Activated T-cell treated with anti-CD3 and anti-CD28 coated beads for 48 hours (primary cell): ENCODE measurements at places on chromosomes 2 and 18.

DNA sequence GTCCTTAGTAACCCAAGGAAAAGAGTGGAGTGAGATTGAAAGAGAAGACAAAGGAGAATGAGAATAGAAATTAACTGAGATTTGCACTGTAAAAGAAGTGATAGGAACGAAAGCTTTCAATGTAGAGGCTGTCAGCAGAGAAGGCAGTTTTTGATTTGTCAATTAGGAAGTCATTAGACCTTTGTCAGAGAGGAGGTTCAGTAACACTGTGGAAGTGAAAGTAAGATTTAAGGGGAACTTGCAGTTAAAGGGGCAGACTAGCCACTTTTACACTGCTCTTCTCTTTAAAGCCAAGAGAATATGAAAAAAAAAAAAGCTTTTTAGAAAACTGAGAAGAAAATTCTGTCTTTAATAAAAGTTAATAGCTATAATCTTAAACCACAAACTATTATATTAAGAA lies 11.5 kb upstream of the KYNU start:
- DNase-seq: no peak

DNA sequence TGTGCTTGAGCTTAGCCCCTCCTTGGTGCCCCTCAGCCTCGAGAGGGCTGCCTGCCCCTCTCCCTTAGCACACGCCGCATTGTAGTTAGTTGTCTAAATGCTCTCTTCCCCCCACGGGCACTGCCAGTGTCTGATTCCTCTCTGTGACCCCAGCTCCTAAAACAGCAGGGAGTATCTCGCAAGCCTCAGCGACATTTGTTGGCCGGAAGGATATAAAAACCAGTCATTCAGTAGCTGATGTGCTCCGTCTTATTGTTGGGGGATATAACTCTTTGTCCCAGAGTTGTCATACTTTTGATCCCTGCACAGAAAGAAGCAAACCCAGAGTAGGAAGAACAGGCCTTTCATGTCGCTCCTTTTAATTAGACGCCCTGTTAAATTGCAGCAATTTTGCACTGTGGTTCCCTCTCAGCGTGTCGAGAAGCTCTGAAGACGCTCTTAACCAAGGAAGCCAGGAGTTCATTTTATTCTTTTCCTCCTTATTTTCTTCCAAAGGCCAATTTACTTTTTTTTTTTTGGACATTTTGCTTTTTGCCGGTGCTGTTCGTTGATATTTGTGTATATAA lies 201.8 kb downstream of the KLHL29 start:
- no peak for DNase-seq

- no peak for DNase-seq
These were observed 68.2 kb downstream of the ZNF516 start for GRCh38 chr18:76426737-76427305.

DNA sequence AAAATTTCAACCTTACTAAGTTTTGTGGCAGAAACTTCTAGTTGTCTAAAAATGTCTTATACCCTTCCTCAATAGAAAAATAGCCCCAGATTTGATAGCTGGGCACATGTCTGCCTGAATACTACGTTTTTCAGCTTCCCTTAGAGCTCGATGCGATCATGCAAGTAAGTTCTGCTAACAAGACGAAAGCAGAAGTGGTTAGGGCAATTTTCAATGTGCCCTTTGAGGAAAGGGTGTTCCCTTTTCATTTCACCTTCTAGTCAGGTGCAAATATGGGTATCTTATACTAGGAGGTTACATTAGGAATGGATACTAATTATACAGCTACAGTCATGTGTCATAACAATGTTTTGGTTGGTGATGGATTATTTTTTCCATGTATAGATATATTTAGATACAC lies 1572.1 kb upstream of the LRRTM1 start:
- DNase-seq: no peak

DNA sequence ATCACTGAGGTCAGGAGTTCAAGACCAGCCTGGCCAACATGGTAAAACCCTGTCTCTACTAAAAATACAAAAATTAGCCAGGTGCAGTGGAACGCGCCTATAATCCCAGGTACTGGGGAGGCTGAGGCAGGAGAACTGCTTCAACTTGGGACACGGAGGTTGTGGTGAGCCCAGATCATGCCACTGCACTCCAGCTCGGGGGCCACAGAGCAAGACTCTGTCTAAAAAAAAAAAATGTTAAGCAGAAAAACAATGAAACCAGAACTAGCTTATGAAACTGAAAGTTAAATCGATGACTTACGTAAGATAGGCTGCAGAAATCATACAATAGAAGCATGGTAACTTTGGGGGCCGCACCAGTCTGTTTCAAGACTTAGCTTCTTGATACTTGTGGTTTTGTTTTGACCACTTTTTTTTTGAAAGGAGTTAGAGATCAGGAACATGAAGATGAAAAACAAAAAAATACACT lies 6.2 kb upstream of the GPR155 start:
- no peak for DNase-seq

- DNase-seq: no peak
These were observed 40.7 kb downstream of the CTDP1 start for GRCh38 chr18:79720359-79720733.

GRCh38 chr2:175854665-175855064 lies 147.4 kb downstream of the LNPK start:
- no peak for DNase-seq

- DNase-seq: no peak
These were observed 63.6 kb downstream of the ONECUT2 start for GRCh38 chr18:57498682-57499256.

GRCh38 chr2:152470861-152471854 lies 136.2 kb downstream of the FMNL2 start:
- DNase-seq: no peak

DNA sequence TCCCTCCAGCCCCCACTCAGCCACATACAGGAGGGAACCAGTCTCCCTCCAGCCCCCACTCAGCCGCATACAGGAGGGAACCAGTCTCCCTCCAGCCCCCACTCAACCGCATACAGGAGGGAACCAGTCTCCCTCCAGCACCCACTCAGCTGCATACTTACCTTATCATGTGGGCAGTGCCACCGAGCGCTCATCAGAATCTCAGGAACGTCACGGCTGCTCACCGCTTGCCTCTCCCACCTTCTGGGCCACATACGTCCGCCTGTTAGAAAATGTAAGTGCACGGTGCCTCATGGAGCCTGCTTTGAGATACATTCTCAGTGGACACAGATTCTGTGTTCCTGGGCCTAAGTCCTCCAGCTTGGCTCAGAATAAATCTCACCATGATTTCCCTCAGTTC lies 124.8 kb downstream of the PXDN start:
- no peak for DNase-seq

- no peak for DNase-seq
These were observed 55.4 kb upstream of the ZNF396 start for GRCh38 chr18:35432565-35433001.

DNA sequence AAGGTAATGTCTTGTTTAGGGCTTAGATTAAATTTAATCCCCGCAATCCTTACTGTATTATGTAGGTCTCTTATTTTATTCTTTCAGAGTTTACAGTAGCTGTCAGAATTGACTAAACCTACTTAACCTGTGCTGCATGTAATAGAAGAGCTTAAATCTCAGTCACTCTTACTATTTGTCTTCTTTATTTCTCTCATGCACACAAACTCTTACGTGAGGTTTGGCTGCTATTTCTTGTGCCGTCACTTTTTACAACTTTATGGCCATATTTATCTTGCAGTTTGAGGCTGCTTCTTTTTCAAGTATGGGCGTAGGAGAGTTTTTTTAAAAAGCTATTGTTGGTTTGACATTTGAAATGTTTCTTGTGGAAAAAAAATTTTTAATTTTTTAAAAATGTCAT lies 12.0 kb downstream of the DNAJC10 start:
- DNase-seq: no peak

DNA sequence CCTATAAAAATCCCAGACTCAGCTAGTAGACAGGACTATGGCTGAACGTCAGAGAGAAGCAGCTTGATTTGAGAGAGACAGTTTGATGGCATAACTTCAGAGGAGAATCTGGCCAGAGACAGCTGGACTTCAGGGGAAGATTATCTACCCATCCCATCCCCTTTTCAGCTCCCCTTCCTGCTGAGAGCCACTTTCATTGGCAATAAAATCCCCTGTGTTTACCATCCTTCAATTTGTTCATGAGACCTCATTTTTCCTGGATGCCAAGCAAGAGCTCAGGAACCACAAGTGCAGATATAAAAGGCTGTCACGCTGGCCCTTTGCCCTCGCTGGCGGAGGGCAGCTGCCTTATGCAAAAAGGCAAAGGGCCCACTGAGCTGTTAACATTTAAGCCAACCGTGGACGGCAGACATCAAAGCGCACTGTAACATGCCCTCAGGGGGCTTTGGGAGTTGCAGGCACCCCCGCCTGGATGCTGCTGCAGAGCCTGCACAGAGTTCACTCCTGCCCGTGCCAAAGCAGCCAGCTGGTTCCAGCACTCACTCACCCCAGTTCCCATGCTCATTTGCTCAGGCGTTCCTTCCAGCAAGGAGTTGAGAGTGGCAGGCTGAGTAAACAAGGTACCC lies 164.3 kb upstream of the PGAP1 start:
- no peak for DNase-seq

DNA sequence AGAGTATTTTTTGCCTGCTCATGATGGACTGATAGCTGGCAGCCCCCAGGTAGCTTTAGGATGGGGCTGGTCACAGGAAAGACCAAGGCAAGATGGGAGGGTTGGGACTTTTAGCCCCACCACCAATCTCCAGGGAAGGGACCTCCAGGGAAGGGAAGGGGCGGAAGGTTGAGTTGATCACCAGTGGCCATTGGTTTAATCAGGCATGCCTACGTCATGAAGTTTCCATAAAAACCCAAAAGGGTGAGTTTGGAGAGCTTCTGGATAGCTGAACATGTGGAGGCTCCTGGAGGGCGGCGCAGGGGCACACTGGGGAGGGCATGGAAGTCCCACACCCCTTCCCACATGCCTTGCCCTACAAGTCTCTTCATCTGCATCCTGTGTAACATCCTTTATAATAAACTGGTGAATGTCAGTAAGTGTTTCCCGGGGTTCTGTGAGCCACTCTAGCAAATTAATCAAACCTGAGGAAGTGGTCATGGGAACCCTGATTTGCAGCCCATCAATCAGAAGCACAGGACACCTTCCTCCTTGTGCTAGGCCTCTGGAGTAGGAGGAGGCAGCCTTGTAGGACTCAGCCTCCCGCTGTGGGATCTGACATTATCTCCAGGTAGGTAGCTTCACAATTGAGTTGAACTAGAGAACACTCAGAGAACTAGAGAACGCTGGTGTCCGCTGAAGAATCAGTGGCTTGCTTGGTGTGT lies 30.3 kb downstream of the RAB31 start:
- DNase-seq: no peak

DNA sequence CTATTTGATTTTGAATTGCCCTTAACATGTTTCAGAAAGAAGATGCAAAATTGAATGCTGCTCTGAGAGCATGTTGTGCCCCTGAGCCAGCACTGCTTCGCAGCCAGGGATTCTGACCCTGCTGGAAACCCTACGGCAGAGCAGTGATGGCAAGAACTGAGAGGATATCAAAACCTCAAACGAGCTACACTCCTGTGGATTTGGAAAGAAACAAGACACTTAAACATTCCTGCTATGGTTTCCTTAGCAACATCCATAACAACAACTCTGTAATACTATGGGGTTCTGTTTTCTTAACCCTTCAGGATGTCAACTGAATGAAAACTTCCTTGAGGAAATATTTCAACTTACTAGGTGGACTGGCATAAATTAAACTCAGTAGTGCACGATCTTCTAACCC lies 649.1 kb downstream of the NYAP2 start:
- DNase-seq: no peak

- DNase-seq: no peak
These were observed 29.6 kb downstream of the ARHGAP25 start for GRCh38 chr2:68764041-68764805.

DNA sequence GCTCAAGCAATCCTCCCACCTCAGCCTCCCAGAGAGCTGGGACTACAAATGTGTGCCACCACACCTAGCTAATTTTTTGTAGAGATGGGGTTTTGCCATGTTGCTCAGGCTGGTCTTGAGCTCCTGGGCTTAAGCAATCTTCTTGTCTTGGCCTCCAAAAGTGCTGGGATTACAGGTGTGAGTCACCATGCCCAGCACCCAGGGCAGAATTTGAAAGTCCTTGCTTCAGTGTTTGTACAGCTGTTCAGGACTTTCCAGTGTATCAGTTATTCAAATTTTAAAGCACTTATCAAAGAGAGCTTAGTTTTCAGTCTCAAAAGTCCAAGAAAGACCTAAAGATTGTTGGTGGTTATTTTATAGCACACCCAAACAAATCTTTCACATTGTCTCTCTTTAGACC lies 43.6 kb upstream of the VPS54 start:
- no peak for DNase-seq

- no peak for DNase-seq
These were observed 52.3 kb downstream of the BAZ2B start for GRCh38 chr2:159564081-159564480.

DNA sequence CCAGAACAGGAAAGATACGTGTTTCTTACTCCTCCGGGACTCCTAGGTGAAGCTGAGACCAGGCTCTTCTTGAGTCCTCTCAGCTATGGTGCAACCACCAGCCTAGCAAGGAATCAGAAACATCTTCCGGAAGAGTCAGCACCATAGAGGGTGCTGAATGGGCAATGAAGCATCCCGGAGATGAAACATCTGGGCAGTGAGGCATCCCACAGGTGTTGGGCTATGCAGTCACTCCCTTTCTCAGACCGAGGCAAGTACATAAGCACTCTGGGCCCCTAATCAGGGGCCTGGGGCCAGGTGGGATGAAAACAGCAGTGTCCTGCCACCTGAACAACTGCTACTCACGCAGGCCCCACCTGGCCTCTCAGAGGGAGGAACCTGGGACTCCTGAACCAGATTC lies 1.4 kb upstream of the CAPN10 start:
- no peak for DNase-seq

DNA sequence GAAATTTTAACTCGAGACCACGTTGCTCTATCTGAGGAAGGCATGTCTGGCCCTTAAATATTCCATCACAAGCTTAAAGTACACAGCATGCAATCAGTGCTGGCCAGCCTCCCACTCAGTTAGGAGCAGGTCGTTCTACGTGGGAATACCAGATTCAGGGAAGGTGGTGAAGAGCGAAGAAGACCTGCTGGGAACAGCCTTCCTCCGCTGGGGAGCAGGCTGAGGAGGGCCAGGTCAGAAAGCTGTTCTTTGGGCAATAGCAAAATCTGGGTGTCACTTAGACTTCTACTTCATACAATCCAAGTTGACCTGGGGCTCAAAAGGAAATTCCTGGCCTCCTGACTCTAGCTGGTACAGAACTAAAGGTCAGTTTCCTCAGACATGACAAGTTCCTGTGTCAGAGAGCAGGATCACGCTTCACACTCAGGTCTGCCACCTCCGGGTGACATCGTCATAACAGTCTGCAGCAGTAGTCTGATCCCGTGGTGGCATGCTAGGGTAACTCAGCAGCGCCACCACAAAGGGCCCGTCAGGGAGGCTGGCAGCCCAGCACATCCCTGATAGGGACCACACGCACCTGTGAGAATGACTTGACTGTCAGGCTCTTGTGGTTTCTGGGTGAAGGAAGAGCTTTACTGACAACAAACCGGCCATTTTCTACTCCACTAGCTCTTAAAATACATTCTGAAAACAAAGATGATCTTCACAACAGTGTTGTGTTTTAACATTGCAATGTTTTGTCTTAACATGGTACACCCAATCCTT lies 35.2 kb upstream of the NAPG start:
- peak; percentile 62 for DNase-seq
